Muscle of arm (tissue), 14 donors: ENCODE measurements at places on chromosomes 7 and 10.

DNA sequence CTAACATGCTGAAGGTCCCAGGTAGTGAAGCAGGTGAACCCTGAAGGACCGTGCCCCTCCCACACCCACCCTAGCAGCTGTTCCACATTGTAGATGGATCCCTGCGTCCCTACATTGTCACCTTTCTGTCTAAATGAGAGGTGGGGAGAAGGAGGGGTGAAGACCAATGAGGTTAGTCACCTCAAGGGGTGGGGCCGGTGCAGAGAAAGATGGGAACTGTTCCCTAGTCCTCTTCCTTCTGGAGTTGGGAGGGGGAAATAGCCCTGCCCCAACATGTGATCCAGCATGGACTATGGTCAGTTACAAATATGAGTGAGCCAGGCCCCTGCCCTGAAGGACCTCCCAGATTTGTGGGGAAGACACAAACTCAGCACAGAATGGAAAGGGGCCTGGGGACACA, 124.5 kb downstream of the LHPP start:
- no peak for DNase-seq

GRCh38 chr7:3559278-3559677, 258.2 kb downstream of the SDK1 start:
- no peak for DNase-seq

DNA sequence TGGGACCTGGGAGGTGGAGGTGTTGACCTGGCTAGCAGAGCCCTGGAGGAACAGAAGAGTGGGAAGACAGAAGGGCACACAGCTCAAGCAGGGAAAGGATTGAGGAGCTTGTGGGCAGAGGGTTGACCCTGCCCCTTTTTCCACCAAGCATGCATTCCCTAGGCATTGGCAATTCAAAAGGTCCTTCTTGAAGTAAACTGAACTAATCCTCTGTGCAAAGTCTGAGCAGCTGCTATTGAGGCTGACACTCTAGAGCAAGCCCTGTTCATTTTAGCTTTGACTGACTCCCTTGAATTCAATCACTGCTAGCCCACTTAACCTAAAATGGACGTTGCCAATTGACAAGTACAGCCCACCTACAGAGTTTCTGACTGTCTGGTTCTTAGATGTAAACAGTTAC, 116.5 kb upstream of the TNS3 start:
- no peak for DNase-seq

- DNase-seq, result no peak
Measured at GRCh38 chr7:49244543-49244942, 320.2 kb downstream of the CDC14C start.

GRCh38 chr10:70974351-70974901, 86.1 kb upstream of the PCBD1 start:
- no peak for DNase-seq

DNA sequence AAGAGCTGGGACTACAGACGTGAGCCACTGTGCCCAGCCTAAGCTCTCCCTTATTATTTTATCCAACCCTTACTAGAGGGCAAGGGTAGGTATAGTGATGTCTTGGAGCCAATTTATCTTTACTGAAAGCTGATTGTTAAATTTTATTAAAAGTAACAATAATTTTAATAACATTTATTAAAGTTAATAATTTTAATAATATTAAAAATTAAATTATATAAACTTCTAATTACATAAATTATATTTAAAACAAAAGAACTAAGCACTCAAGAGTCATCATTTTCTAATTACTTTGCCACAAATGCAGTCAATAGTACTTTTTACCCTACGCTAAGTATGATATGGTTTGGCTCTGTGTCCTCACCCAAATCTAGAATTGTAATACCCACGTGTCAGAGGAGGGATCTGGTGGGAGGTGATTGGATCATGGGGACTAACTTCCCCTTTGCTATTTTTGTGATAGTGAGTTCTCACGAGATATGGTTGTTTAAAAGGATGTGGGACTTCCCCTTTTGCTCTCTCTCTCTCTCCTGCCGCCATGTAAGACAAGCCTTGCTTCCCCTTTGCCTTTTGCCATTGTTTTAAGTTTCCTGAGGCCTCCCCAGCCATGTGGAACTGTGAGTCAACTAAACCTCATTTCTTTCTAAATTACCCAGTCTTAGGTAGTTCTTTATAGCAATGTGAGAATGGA, 58.4 kb upstream of the ETV1 start:
- DNase-seq, result no peak

- DNase-seq, result no peak
Measured at GRCh38 chr7:49791088-49791741, 17.8 kb downstream of the VWC2 start.

- no peak for DNase-seq
Measured at GRCh38 chr10:30918651-30919050, 113.0 kb downstream of the ZNF438 start.
